Right hindlimb (tissue), 1 donor: ENCODE measurements at places on chromosomes 12 and 14.
A peak's percentile ranks its signal among the peaks of the same experiment; 100 is the strongest.

- no peak for DNase-seq
Observed at GRCh38 chr14:54589076-54589475, 22.1 kb downstream of the SAMD4A start.

- peak; percentile 79 for DNase-seq
Observed at GRCh38 chr14:69685716-69686115, 74.3 kb downstream of the SUSD6 start.

- DNase-seq: no peak
Observed at GRCh38 chr12:19959353-19959752, 409.0 kb upstream of the PDE3A start.

DNA sequence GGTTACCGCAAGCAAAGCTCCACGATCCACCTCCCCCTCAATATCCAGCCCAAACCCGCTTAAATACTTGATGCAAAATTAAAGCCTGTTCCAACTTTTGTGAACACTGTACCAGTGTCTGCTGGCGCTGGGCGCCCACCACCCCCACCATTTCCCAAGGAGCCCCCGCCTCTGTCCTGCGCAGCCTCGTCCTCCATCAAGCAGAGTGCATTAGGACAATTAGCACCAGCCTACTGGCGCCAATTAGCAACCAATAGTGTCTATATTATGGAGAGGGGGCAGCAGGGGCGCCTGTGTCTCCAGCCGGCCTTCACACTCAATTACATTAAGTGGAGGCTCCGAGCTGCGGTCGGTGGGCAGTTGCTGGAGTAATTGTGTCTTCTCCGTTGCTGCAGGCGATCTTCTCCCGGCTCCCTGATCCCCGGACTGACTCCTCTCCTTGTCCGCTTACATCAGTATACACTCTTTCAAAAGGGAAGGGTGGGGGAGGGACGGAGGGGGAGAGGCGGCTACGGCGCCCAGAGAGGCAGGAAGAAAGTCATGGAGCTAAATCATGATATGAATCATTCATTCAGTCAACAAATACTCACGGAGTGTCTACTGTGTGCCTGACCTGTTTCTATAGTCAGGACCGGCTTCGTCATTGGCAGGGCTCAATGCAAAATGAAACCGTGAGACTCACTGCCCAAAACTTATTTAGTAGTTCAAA lies 707.3 kb downstream of the MED13L start:
- no peak for DNase-seq

GRCh38 chr14:96215452-96216244 lies 11.0 kb downstream of the BDKRB2 start:
- DNase-seq: no peak

GRCh38 chr12:76249501-76249900 lies 98.7 kb downstream of the BBS10 start:
- no peak for DNase-seq

DNA sequence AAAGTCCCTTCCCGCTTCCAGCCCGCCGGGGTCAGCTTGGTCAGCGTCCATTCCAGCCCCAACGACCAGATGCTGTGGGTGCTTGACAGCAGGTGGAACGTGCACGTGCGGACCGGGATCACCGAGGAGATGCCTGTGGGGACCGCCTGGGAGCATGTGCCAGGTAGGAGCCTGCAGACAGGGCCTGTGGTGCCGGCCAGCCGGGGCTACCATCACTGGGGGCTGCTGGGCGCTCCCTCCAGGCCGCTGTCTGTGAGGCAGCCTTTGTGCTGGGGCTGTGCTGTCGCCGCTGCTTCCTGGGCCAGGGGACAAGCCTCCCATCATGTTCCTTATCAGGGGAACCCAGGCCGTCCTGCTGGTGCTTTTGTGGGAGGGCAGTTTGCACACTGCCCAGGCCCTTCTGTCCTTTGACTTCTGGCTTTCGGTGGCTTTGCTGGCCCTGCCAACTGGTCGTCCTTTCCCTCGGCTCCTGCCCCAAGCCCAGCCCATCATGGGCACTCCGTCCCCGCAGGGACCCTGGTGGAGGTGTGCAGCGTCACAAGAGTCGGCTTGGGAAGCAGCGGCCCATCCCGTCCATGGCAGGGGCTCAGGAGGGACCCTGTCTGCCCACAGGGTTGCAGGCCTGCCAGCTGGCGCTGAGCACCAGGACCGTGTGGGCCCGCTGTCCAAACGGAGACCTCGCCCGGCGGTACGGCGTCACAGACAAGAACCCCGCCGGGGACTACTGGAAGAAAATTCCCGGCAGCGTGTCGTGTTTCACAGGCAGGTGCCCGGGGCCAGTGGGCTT lies 12.4 kb downstream of the ANKRD9 start:
- DNase-seq: no peak

- no peak for DNase-seq
Observed at GRCh38 chr12:44716711-44717110, 159.4 kb downstream of the NELL2 start.

DNA sequence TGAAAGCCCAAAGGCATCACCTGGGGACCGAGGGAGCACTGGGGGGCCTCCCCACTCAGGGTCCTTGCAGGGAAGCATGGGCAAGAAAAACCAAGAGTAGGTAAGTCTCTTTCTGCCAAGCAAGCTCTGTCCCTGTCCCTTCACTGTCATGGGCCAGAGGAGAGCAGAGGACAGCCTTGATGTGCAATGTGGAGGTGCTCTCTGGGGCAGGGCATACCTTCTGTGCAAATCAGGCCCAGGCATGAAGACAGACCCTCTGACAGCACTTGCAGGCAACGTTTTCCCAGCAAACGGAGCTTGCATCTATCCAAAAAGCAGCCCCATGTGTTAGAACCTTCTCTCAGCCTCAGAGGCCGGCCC lies 192.5 kb upstream of the PWP1 start:
- DNase-seq: no peak

- DNase-seq: no peak
Observed at GRCh38 chr12:101824831-101825230, 5.9 kb downstream of the GNPTAB start.

DNA sequence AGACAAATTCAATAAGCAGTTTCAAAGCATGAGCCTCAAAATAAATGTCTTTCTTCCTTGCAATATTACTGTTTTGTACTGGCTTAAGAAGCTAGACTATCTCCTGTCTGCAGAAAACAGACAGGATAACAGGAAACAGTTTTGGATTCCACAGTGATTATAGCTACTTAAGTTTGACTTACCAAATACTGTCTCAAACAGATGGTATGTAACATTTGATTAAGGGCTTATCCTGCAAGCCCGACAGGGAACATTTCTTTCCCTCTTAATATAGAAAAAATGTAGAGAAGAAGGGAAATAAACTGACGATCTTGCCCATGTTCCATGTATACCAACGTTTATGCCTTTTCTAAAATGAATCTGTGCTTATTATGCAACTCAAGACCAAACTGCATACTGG lies 179.9 kb upstream of the EEA1 start:
- no peak for DNase-seq

- DNase-seq: no peak
Observed at GRCh38 chr12:1425396-1425729, 169.0 kb downstream of the FBXL14 start.

GRCh38 chr14:64117671-64118402 lies 176.3 kb downstream of the ESR2 start:
- DNase-seq: peak; percentile 67

DNA sequence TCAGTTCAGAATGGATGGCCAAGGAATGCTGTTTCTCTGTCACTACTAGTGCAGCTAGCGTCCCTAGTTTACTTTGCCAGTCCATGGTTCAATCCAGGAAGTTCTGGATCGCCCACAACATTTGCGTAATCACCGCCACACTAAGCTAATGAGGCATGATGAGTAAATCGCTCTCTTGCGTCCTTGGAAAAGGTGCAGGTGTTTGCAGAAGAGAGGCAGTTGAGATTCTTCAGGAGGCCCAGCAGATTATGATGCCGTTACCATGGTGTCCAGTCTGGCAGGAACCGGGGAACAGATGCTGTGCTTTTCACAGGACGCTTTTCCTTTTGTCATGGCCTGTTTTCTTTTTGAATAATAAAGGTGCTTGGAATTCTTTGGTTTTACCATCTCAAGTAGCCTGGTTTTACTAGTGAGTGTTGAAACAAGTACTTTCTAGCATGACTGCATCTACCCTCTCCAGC lies 9.0 kb downstream of the TPH2 start:
- DNase-seq: peak; percentile 35

DNA sequence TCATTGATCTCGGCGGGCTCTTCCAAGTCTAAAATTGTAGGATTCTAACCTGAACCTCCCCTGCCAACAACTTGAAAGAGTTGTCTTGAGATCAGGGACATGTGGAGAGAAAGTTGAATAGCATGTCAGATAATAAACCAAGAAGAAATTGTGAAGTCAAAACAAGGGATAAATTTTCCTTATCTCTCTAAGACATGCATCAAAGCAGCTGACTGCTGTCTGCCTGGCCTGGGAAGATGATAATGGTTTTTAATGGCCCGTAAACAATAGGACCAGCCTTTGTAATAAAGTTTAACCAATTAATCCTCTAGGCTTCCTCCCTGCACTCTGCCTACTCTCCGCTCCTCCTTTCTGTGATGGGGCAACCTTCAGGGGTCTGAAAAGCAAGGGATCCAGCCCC lies 67.9 kb downstream of the DPF3 start:
- no peak for DNase-seq

GRCh38 chr14:64196814-64197411 lies 97.3 kb downstream of the ESR2 start:
- DNase-seq: peak; percentile 67
